ENCODE measurements at places on chromosomes 4 and X.
A peak's percentile ranks its signal among the peaks of the same experiment; 100 is the strongest.

GRCh38 chrX:29824176-29824906 is 391.0 kb upstream of the MAGEB2 start:
- DNase-seq, result no peak

DNA sequence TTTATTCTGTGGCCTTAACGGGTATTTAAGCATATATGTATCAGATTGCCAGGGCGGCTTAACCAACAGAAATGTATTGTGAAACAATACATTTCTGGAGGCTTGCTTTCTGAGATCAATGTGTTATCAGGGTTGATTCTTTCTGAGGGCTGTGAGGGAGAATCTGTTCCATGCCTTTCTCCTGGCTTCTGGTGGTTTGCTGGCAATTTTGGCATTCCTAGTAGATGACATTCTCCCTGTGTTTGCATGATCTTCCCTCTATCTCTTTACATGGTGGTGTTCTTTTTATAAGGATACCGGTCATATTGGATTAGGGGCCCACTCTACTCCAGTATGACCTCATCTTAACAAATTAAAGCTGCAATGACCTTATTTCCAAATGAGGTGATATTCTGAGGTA is 16.9 kb upstream of the CEP135 start:
- DNase-seq, result no peak

DNA sequence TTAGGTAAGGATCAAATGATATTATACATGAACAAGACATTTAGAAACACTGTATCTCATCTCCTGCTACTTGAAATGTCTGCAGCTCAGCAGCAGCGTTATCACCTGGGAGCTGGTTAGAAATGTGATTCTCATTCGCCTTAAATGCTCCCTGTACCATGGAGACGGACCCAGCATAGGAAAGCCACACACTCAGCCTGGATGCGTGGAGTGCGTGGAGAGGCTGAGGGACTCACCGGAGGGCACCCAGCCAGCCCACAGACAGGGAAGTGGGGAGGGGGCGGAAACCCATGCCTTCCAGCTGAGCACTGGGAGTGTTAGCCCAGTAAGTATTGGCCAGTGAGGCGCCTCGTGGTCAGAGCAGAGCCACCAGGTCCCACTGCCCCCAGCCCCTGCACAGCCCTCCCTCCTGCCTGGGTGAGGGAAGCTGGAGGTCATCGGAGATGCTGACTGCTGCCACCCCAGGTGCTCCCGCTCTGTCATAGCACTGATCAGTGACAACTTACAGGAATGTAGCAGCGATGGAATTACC is 15.2 kb downstream of the SUPT20HL1 start:
- no peak for DNase-seq

- DNase-seq, result no peak
Measured at GRCh38 chr4:167614866-167615265, 380.6 kb upstream of the SPOCK3 start.

GRCh38 chr4:25021216-25021615 is 9.5 kb downstream of the LGI2 start:
- no peak for DNase-seq

DNA sequence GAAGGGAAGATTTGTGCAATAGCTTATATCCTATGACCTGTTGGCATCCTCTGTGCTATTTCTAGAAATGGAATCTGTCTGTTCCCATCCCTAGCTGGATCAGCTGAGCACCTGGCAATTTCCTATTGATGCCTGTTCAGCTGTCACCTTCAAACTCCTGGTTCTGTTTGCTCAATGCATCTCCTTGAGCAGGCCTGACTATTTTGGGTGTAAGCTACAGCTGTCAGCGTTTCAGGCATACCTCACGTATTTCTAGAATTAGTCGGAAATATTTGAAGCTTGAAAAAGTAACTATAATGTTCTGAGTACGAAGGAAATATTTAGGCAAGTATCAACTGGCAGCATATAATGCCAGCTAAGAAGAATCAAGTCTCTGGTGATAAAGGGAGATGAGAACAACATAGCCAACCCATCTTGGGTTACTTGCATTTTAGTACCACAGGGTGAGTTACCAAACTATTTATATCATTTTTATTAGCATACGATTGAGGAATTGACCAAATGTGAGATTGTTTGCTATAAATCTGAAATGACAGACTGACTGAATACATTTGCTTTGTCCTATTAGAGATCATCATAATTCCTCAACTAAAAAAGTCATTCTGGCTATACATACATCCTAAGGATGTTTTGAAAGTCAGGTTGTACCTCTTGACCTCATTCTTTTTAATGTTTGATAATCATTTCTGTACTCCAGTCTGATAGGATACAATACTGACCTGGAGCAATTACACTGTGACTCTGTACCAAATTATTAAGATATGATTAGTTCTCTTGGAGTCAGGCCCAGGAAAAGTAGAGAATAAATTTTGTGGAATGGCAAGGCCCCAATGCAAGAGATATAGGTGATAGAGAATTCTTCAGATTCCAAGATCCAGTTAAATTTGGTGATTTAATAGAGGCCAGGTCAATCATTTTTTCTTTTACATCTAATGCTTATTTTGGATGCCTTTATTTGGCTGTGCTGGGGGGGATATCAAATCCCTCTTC is 36.4 kb upstream of the PLAC1 start:
- DNase-seq, result no peak

DNA sequence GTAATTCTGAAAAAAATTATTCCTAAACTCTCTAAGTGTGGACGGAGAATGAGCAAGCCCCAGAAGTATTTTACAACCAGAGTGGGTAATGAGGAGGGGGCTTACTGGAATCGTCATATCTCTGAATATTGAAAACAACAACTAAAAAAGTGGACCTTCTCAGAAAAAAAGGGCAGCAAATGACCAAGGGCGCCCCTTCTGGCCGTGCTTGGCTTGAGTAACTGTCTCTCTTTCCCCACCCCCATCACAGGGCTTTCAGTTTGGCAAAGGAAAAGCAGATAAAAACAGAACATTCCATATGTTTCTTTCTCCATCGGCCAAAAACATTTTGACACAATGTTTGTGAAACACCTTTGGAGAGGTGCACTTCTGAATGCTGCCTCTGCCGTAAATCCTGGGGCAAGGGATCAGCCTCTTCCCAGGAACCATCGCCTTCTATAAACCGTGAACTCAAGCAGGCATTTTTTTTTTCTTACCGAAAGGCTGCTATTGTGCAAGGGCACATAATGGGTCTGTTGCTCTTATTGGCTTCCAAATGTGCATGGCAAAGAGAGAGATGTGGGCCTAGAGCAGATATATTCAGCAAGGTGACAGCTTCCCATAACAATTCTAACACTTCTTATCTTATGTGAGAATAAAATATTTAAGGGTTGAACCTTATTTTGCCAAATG is 115.4 kb downstream of the PARM1 start:
- no peak for DNase-seq

DNA sequence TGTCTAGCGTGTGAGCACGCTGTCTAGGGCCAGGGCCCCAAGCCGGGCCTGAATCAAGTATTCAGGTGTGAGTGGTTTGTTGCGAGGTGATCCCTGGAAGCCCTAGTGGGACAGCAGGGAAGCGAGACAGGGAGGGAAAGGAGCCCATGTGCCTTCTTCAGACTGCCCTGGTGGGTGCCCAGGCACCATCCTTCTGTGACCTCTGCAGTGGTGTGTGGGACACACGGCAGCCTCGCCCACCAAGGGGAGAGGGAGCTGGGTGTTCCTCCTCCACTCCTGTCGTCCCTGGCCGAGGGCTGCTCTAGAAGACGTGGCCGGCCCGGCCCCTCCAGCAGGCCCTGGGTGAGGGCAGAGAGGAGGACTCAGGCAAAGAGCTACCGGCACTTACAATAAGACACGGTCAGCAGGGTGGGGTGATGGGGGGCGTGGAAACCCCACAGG is 47.4 kb downstream of the HTRA3 start:
- peak; percentile 57 for DNase-seq

GRCh38 chrX:68464796-68465195 is 31.5 kb upstream of the OPHN1 start:
- DNase-seq, result no peak

- no peak for DNase-seq
Measured at GRCh38 chr4:15601862-15602261, 53.3 kb downstream of the FBXL5 start.

GRCh38 chrX:40130207-40130606 is 32.4 kb upstream of the BCOR start:
- no peak for DNase-seq

GRCh38 chr4:48495941-48496340 is 5.9 kb downstream of the ZAR1 start:
- no peak for DNase-seq

GRCh38 chrX:35499071-35499862 is 298.9 kb upstream of the MAGEB16 start:
- no peak for DNase-seq

- no peak for DNase-seq
Measured at GRCh38 chr4:77695774-77696173, 90.2 kb downstream of the CXCL13 start.

- no peak for DNase-seq
Measured at GRCh38 chr4:173258866-173259265, 75.3 kb downstream of the HMGB2 start.

DNA sequence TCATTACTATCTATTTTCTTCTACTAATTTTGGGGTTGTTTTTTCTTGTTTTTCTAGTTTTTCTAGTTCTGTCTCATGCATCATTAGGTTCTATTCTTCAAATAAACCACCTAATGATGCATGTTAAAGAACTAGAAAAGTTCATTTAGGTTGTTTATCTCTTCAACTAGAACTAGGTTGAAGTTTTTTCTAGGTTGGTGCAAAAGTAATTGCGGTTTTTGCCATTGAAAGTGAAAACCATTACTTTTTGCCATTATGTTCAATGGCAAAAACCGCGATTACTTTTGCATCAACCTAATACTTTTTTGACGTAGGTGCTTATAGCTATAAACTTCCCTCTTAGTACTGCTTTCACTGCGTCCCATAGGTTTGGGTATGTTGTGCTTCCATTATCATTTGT is 64.4 kb upstream of the SLC7A3 start:
- DNase-seq, result no peak

- no peak for DNase-seq
Measured at GRCh38 chr4:43126595-43126994, 234.1 kb downstream of the GRXCR1 start.

- no peak for DNase-seq
Measured at GRCh38 chr4:17329046-17329445, 182.8 kb downstream of the QDPR start.

GRCh38 chr4:153138736-153139135 is 65.5 kb upstream of the TRIM2 start:
- DNase-seq, result no peak

DNA sequence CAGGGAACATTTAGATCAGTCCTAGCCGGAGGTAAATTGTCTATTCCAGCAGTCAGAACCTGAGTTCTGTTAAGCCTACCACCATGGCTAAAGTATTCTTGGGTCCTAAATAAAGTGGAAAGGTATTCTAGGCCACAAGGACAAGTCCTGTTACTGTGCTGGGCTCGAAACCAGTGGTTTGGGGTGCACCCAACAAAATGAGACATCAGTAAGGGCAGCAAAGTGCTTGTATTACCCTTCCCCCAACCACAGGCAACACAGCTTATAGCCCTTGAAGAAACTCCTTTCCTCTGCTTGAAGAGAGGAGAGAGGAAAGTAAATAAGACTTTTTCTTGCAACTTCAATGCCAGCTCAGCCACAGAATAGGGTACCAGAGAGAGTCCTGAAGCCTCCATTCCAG is 1345.6 kb downstream of the PCDH18 start:
- no peak for DNase-seq

DNA sequence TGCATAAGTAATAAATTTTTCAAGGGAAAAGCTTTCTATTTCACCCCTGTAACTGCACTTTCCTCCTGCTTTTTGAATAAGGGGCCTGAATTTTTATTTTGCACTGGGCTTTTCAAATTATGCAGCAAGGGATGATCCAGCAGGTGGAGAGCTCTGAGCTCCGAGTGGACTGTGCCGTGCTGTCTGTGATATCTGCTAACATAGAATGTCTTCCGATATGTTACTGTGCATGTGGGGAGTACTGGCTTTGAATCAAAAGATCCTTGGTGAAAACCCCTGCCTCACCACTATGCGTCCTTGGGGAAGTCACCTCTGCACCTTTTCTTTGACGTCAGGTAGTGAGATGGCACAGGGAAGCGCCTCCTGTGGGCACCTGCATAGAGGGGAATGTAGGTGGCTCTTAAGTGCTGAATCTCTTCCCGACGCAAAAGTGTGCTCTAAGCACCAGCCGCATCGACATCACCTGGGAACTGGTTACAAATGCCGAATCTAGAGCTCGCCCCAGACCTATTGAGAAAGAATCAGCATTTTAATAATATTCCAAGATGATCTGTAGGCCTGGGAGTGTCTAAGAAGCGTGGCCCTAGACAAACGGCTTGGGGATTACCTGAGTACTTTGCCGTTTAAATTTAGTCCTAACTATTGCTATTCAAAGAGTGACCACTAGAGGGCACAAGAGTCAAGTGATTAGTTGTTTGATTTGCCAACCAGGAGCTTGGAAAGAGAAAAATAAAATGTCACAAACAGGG is 19.2 kb upstream of the WFS1 start:
- DNase-seq, result no peak

GRCh38 chrX:42119076-42119475 is 195.7 kb upstream of the CASK start:
- DNase-seq, result no peak

DNA sequence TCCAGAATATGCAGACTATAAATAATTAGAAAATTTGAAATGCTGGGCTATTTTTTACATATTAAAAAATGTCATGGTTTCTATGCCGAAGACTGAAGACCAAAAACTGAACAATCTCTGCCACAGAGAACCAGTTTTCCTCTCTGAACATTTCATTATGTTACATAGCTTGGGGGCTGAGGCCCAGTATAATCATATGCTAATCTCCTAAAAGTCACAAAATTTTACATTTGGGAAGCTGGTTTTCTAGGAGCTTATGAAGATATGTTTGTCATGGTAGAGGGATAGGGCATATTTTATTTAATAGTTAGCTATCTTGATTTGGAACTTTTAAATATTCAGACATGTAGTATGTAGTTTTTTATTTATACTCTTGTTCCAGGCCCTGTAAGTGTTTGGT is 167.8 kb downstream of the GPAT3 start:
- DNase-seq, result no peak

- no peak for DNase-seq
Measured at GRCh38 chr4:77740480-77740879, 78.7 kb downstream of the CNOT6L start.

DNA sequence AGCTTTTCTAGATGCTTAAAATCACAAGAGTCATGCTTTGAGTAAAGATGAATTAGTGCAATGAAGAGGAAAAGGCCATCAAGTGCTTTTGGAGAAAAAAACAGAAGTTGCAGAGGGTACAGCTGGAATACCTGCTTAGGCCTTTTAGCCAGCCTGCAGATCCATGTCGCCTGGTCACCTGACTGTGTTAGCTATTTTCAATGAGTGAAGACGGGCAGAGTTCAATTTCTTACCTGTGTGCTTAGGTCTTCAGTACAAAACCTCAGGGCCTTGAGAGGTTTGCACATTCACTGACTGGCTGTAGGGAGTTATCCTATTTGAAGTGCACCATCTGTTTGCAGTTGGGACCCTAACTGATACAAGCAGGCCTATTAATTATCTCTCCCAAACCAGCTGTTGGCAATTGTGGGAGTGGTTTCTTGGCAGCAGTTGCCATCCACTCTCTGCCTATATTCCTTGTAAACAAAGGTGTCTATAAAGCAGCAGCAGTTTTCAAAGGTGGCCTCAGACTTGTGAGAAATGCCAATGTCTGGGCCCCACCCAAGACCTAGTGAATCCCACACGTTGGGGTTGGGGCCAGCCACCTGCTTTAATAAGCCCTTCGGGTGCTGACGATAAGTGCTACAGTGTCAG is 16.3 kb upstream of the FAT1 start:
- DNase-seq, result no peak

GRCh38 chr4:145375416-145375815 is 106.2 kb upstream of the SMAD1 start:
- DNase-seq, result no peak

Measured in suprapubic skin (tissue), 4 donors.